Lung (tissue), 17 donors: ENCODE measurements at places on chromosomes 3 and 15.

DNA sequence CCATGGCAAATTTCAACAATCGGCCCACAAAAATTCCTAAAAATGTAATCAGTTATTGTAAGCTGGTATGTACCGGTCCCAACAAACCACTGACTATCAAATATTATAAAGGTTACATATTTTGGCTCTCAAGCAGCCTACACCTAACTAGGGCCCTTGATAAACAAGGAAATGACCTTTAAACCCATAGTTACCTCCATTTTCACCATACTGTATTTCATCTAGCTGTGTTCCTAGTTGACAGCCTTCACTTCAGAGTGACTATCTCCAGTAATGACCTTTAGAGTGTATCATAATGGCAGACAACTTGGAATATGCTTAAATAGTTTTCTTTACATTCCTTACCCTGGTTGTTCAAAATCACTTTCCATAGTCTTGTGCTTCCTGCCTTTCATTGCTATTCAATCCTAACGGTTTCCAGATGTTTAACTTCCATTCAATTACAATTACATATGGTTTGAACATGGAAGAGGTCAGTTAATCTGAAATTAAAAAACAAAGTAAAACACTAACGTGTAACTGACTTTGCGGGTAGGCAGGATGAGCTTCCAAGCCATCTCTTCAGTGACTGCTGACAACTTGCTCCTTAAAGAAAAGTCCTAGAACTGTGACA lies 111.9 kb upstream of the TSC22D2 start:
- H3K27me3 ChIP-seq: no peaks in the 10 kb centered on the region
- H3K4me3 ChIP-seq: no peak overlapping the region
- H3K36me3 ChIP-seq: no peaks in the 10 kb centered on the region
- no peak overlapping the region for H3K27ac ChIP-seq
- H3K4me1 ChIP-seq: no peaks in the 10 kb centered on the region

- no peak overlapping the region for H3K4me3 ChIP-seq
- H3K36me3 ChIP-seq: no peaks in the 10 kb centered on the region
- H3K4me1 ChIP-seq: no peaks in the 10 kb centered on the region
- no peaks in the 10 kb centered on the region for H3K27me3 ChIP-seq
Measured at GRCh38 chr15:74768771-74769342, 13.0 kb upstream of the CSK start.

- no peak for DNase-seq
- no peak overlapping the region for H3K4me3 ChIP-seq
- H3K27me3 ChIP-seq: no peaks in the 10 kb centered on the region
- no peak overlapping the region for H3K27ac ChIP-seq
- no peaks in the 10 kb centered on the region for H3K4me1 ChIP-seq
Measured at GRCh38 chr3:179853176-179853575, 183.6 kb downstream of the PEX5L start.

- DNase-seq: no peak
- no peaks in the 10 kb centered on the region for H3K36me3 ChIP-seq
- H3K27me3 ChIP-seq: no peaks in the 10 kb centered on the region
- H3K4me1 ChIP-seq: no peaks in the 10 kb centered on the region
Measured at GRCh38 chr3:102223132-102223531, 211.7 kb upstream of the ZPLD1 start.

- no peak for DNase-seq
- H3K36me3 ChIP-seq: no peaks in the 10 kb centered on the region
- H3K4me1 ChIP-seq: peaks cover 28% of the 10 kb centered on the region
- no peaks in the 10 kb centered on the region for H3K27me3 ChIP-seq
Measured at GRCh38 chr15:95928822-95929221, 401.7 kb upstream of the NR2F2 start.

- DNase-seq: no peak
- H3K27me3 ChIP-seq: no peaks in the 10 kb centered on the region
- H3K4me1 ChIP-seq: no peaks in the 10 kb centered on the region
- H3K27ac ChIP-seq: no peak overlapping the region
Measured at GRCh38 chr3:160738048-160738447, 18.0 kb upstream of the PPM1L start.

DNA sequence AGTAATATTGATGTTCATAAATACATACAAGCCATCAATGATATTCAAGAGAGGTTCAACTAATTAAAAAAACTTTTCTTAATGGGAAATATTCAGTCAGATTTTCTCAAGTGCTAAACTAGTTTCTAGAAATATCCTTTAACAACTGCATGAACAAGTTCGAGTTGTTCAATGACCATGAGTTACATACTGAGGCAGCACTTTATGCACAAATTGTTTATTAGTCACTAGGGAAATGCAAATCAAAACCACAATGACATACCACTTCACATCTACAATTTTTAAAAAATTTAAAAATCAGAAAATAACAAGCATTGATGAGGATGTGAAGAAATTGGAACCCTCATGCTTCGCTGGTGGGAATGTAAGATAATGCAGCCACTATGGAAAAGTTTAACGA lies 62.4 kb downstream of the RAD18 start:
- no peaks in the 10 kb centered on the region for H3K27me3 ChIP-seq
- H3K36me3 ChIP-seq: no peaks in the 10 kb centered on the region
- no peak for DNase-seq
- H3K27ac ChIP-seq: no peak overlapping the region
- H3K4me1 ChIP-seq: no peaks in the 10 kb centered on the region

DNA sequence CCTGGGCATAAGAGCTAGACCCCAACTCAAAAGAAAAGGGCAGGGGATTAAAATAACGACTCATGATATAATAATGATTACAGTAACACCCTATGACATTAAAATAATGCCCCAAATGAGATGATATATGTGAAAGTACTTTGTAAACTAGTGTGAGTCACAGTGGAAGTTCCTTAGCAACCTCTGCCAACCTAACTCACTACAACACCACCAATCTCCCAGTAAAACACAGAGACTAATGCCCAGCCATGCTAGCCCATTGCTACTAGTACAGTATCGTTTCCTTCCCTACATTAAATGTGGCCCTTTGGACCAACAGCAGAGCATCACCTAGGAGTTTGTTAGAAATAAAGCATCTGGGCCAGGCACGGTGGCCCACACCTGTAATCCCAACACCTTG lies 11.2 kb upstream of the ADAMTS7 start:
- H3K4me1 ChIP-seq: peaks cover 7% of the 10 kb centered on the region
- no peak overlapping the region for H3K27ac ChIP-seq
- no peak overlapping the region for H3K4me3 ChIP-seq
- H3K36me3 ChIP-seq: no peaks in the 10 kb centered on the region
- H3K27me3 ChIP-seq: no peaks in the 10 kb centered on the region
- DNase-seq: no peak

GRCh38 chr3:129950318-129951046 lies 24.0 kb upstream of the TRH start:
- H3K4me3 ChIP-seq: no peak overlapping the region
- H3K4me1 ChIP-seq: no peaks in the 10 kb centered on the region
- H3K36me3 ChIP-seq: no peaks in the 10 kb centered on the region
- no peaks in the 10 kb centered on the region for H3K27me3 ChIP-seq
- no peak for DNase-seq

DNA sequence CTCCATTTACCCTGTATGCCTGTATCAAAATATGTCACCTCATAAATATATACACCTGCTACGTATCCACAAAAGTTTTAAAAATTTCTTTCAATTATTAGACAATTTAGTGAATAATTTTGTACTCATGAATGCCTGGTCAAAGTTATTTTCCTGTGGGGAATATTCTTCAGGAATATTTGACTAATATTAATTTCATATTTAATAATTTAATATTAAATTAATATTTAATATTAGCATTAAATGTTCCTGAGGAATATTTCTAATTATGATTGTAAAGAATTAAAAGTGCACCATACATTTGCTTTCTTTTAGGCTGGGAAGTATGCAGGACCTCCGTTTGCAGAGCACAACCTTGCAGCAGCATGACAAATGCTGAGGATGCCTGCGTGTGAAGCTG lies 422.7 kb downstream of the C3orf38 start:
- no peak overlapping the region for H3K4me3 ChIP-seq
- no peak overlapping the region for H3K27ac ChIP-seq
- no peak for DNase-seq

GRCh38 chr15:101115393-101115785 lies 136.5 kb downstream of the CHSY1 start:
- no peaks in the 10 kb centered on the region for H3K27me3 ChIP-seq
- DNase-seq: peak; percentile 69
- H3K4me3 ChIP-seq: no peak overlapping the region
- H3K27ac ChIP-seq: peak overlapping the region; percentile 8
- peaks cover 29% of the 10 kb centered on the region for H3K4me1 ChIP-seq
- no peaks in the 10 kb centered on the region for H3K36me3 ChIP-seq

DNA sequence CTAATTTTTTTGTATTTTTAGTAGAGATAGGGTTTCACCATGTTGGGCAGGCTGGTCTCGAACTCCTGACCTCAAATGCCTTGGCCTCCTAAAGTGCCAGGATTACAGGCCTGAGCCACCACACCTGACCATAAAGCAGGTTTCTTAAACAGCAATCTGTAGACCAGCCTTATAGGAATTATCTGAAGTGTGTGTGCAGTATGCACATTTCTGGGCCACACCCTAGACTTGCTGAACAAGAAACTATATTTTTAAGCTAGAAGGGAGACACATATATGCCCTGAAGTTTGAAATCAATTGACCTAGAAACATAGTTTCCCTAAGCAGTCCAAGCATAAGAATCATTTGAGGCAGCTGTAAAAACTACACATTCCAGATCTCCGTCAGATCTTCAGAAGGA lies 805.7 kb downstream of the TUSC7 start:
- H3K4me1 ChIP-seq: no peaks in the 10 kb centered on the region
- H3K36me3 ChIP-seq: no peaks in the 10 kb centered on the region
- DNase-seq: no peak
- no peak overlapping the region for H3K27ac ChIP-seq
- no peak overlapping the region for H3K4me3 ChIP-seq

GRCh38 chr3:33218446-33219174 lies at the start of gene SUSD5:
Gene SUSD5, minus strand, starts transcription at chr3:33218810. Its CDS starts 13 bp downstream, at chr3:33218797.
- DNase-seq: peak; percentile 60
- H3K27ac ChIP-seq: no peak within 1 kb of the TSS
- peak within 1 kb of the TSS; percentile 6 for H3K4me3 ChIP-seq
- peaks cover 4% of the 10 kb centered on the region for H3K4me1 ChIP-seq
- H3K36me3 ChIP-seq: no peaks in the 10 kb centered on the region

DNA sequence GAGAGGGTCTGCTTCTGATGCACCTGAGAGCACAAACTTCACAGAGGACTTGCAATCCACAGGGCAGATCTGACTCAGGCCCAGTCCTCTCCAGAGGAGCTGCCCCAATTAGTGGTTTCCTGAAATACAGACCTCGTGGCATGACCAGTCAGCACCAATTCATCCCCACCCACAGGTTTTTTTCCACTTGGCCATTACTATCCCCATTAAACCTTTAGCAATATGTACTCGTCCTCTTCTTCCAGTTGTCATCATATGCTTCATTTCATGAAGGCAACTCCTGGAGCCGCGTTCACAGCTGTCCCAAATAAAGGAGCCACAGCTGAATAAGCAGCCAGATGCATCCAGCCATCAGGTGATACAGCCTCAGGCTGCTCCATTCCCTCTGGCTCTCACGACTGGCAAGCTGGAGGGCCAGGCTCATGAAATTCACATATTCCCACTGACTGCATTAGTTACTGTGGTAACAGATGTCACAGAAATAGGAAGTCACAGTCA lies 163.1 kb downstream of the FMN1 start:
- no peaks in the 10 kb centered on the region for H3K36me3 ChIP-seq
- H3K27ac ChIP-seq: no peak overlapping the region
- no peak for DNase-seq
- no peaks in the 10 kb centered on the region for H3K4me1 ChIP-seq
- H3K27me3 ChIP-seq: no peaks in the 10 kb centered on the region

DNA sequence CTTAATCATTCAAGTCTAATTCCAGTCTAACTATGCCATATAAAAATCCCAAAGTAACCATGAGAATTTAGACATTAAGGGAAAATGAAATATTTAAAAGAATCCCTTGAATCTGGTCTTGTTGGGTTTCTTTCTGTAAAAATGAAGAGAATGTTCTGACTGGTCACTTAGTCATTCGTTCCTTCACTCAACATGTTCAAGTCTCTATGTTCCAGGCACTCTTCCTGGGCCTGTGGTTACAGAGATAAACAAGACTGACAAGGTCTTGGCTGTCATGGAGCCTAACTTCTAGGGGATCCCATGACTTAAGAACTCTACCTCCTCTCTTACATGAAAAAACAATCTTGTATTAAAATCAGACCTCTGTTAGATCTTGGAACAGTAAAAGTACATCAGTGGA lies 638.6 kb upstream of the TBL1XR1 start:
- H3K27me3 ChIP-seq: no peaks in the 10 kb centered on the region
- no peak for DNase-seq
- no peaks in the 10 kb centered on the region for H3K36me3 ChIP-seq
- H3K27ac ChIP-seq: no peak overlapping the region
- H3K4me1 ChIP-seq: peaks cover 4% of the 10 kb centered on the region

DNA sequence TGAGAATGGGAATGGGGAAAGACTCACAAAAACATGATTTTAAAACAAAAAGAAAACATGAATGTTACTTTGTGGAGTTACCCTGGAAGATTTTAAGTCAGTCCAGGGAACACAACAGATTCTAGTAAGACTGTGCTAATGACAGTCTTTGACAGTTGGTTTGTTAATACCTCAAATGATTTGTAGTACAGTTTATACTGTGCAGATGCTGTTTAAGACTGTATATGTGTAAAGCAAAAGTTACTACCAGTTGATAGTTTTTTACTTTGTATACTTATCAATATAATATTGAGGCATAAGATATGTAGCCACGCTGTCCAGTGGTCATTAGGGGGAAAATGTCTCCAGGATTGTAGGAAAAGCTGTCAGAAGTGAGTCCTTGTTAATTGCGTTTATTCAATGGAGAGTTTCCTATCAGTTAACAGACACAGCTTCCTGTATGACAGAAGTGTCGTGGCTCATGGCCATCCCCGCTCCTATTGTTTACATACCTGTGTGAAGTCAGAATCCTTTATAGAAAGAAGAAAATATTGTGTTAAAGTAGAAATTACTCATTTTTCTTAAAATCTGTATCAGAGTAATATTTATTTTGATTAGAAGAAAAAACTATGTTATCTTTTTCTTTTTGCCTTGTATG lies 36.0 kb downstream of the NKIRAS1 start:
- DNase-seq: no peak
- H3K27me3 ChIP-seq: no peaks in the 10 kb centered on the region

GRCh38 chr3:88009066-88009465 lies 49.7 kb downstream of the CGGBP1 start:
- no peak for DNase-seq
- H3K4me1 ChIP-seq: no peaks in the 10 kb centered on the region
- H3K36me3 ChIP-seq: no peaks in the 10 kb centered on the region
- no peaks in the 10 kb centered on the region for H3K27me3 ChIP-seq
